ENCODE measurements at places on chromosomes 3 and 15. TPM values are rescaled to one million over a fixed set of nuclear protein-coding genes. Genes with fewer than 3 reads are reported as not detected.

- no peak for DNase-seq
Observed at GRCh38 chr3:122188737-122189136, 5.3 kb downstream of the CASR start.

DNA sequence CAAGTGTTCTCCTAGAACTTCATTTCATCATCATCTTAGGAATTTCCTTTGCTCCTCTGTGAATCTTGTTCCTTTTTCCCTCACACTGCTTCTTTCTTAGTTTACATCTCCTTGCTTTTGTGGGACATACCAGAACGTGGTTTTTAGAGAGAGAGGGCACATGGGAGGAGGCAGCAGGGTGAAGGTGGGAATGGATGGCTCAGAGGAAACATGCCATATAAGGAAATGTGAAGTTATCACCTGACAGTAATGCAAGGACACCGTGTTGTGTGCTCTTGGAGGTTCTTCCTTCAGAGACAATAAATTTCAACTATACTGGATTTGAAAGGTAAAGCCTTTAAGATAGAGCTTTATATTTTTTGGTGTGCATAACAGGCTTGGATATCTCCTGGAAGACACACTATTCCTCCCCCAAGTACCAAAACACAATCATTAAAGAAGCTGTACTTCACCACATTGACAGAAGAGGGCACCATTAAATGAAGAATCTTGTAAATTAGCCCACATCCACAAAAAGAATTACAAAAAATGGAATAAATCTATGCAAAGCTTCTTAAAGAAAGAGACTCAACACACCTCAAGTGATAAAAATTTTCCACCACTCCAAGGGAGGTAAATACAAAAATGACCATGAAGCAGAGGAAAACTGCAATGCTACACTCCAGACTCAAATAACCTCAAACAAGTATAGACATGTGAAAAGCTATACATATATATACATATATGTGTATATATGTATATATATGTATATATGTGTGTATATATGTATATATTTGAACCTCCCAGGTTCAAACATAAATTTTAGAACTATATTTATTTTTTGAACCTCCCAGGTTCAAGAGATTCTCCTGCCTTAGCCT is 26.1 kb downstream of the RPL39L start:
- DNase-seq: peak; percentile 24

DNA sequence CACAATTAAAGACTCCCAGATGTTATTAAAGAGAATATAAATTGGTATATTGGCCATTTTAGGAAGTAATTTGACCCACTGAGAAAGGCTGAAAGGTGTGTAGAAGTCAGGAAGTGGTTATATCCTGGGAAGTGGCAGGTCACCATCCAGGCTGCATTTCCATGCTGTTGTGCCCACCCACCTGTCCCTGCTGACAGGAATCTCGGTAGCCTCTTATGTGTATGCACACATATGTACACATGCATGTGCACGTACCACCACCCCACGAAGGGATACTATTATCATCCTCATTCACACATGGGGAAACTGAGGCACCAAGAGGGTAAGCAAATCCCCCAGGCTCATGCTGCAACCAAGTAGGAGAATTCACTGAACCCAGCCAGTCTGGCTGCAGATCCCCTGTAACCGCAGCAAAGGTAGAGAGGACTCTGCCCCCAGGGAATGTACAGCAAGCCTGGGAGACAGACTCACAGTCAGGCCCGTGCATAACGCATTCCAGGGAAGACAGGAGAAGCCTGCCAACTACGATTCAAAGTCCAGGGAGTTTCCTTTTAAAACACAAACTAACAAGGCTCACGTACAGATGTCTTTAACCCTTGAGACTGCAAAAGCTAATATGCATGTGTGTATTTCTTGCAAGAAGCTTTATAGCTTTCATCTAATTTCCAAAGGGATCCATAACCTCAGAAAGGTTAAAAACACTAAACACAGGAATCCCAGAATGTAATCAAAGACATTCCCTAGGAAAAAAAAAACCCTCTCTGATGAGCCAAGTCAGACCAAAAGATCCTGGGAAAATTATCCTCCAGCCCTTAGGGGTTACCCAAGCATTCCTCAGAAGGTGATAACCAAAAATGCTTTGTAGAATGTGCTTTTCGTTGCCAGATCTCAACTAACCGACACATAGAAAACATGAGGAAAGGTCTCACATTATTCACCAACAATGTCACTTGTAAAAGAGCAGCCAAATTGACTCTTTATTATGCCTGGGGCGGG is 129.6 kb downstream of the ADAMTS17 start:
- no peak for DNase-seq

- DNase-seq: no peak
Observed at GRCh38 chr15:39584266-39584659, 3.4 kb downstream of the THBS1 start.

GRCh38 chr3:143277531-143277930 is 158.0 kb downstream of the CHST2 start:
- DNase-seq: no peak

The GOLGA6L7 gene
- not detected for total RNA-seq

The OR5K2 gene
- total RNA-seq: not detected

DNA sequence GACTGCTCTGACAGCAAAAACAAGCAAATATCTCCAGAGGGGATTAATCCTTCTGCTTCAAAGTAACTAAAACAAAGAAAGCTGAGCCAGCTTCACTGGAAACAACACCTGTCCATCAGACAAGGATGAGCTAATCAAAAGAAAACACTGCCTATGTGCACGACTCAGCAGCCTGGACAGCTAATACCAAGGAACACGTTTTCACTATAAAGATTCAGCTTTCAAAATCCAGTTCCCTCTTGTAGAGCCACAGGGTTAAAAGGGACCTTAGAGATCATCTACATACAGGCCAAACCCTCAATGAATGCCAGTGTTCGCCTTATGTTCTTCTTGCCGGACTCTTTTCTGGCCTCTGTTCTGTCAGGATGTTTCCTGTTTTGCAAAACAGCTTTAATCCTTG is 6.9 kb downstream of the TUSC7 start:
- DNase-seq: no peak

DNA sequence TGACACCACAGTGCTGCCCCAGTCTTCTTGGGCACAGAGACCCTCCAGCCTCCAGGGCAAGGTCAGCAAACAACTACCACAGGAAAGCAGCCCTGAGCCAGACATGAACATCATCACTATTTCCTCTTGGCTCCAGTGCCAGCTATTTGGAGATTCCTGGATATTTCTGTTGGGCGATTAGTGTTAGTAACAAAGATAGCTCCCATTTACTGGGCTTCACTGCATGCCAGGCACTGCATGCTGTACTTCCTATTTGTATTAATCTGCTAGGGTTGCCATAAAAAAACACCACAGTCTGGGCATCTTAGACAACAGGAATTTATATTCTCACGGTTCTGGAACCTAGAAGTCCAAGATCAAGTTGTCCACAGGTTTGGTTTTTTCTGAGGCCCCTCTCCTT is 255.1 kb upstream of the STT3B start:
- no peak for DNase-seq

The LEKR1 gene
- 5.1 TPM for total RNA-seq

The EPB42 gene
- total RNA-seq: not detected

The SST gene
- not detected for total RNA-seq

DNA sequence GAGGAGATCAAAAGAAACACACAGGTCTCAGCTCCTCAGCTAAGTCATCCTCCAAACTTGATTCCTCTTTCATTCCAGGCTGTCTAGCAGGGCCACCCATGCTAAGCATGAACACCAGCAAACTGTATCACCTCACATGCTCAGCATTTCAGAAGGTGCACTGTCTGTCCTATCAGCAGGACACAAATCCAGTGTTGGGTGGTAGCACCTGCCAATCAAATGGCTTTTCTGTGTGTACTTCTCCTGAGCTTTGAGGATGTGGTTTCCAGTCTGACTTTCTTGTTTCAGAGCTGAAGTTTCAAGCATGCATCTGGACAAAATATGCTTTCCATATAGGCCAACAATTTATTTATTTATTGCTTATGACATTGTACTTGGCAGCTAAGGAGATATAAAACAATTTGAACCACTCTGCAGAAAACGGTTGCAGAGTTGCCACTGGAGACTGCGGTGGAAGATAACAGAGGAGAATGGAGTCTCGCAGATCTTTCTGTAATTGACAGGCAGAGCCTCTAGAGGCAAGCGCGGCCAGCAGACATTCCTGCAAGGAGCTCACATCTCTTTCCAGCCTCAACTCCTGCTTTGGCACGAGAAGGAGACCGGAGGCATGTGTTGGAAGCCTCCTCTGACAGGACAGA is 167.1 kb upstream of the WNT5A start:
- DNase-seq: no peak

- DNase-seq: no peak
Observed at GRCh38 chr3:129473769-129474152, 33.7 kb downstream of the IFT122 start.

All from Calu3 (cell line).